Skeletal muscle cell (primary cell): ENCODE measurements at places on chromosomes 12 and 14.

DNA sequence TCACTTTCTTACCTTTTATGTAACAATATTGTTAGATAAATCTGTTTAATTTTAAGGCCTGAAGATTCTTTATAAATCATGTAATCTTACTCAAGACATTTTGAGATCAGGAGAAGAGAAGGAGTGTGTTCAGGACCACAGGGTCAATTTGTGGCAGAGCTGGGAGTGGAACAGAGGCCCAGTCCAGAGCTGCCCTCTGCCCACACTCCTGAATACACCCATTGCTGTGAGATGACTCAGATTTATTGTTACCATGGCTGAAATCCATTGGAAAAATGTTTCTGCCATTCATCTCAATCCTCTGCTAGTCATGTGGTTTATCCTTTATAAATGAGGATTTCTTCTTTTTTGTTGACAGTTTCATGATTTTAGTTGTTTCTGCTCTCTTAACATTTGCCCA lies 100.5 kb upstream of the STXBP6 start:
- DNase-seq: peak; percentile 39

DNA sequence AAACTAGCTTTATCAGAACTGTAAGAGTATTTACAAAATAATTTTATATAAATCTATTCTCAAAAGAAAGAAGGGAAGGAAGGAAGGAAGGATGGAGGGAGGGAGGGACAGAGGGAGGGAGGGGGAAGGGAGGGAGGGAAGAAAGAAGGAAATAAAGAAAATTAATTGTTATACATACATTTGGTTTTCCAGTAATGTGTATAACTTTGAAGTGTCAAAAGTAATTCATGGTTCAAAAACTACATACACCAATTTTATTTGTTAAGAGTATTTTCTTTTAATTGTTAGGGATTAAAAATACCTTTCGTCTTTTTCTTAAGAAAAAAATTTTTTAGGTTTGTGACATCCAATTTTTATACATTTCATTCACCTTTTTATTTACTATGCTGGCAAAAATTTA lies 17.5 kb upstream of the KCNC2 start:
- no peak for DNase-seq

DNA sequence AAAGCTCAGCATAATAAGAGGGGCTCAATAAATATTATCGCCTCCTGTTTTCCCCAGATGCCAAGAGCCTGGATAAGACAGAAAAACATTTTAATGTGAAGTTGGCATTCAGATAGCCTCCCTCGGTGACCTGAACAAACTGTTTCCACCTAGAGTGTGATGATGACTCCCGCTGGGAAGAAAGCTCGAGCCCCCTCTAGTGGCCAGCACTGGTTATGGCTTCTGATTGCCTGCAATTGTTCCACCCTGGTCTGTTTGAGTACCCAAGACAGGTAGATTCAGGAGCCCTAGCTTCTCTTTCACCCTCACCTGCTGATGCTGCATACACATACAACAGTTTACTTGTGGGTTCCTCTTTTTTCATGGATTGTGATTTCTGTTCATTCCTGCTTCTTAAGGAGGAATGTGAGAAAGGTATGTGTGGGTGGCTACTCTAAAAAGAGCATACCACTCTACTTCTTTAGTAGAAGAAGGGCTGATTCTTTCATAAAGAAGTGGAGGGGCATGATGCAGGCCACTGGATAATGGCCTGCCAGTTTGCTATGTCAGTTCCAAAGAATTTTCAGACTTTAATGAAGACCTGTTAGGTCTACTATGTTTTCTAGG lies 6.4 kb downstream of the ERG28 start:
- DNase-seq: no peak

DNA sequence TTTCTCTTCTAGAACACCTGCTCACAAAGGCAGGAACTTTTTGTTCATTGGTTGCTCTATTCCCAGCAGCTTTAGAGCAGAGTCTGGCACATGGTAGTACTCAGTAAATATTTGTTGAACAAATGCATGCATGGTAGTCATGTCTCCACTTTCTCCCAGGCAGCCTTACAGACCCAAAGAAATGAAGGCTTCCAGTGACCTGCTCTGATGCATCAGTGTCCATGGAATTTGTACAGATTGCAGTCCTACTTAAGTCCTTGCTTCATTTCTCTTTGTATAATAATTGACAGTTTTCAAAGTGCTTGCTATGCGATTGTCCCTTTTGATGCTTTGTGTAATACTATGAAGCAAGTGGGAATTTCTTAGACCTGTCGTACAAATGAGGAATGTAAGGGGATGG lies 119.6 kb downstream of the DERA start:
- DNase-seq: no peak

- DNase-seq: no peak
Measured at GRCh38 chr14:63581491-63581890, 38.3 kb upstream of the PPP2R5E start.

- no peak for DNase-seq
Measured at GRCh38 chr12:94754653-94755052, 104.3 kb upstream of the TMCC3 start.

DNA sequence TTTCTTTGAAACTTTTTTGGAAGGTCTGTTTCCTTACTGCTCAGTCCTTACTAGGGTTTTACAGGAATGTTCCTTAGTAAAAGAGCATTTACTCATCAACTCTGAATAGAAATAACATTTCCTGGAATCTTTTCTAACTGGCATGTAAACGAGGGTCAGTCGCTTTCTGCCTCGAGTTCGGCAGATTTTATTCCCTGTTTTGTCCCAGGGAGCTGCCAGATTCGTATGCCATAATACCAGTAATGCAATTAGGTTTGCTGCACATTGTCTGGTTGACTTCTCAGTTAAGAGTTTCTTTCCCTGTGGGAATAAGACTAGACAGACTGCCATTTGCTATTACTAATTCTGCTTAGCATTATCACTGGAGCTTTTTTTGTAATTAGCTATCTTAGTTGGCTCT lies 91.9 kb downstream of the VRK1 start:
- DNase-seq: no peak

DNA sequence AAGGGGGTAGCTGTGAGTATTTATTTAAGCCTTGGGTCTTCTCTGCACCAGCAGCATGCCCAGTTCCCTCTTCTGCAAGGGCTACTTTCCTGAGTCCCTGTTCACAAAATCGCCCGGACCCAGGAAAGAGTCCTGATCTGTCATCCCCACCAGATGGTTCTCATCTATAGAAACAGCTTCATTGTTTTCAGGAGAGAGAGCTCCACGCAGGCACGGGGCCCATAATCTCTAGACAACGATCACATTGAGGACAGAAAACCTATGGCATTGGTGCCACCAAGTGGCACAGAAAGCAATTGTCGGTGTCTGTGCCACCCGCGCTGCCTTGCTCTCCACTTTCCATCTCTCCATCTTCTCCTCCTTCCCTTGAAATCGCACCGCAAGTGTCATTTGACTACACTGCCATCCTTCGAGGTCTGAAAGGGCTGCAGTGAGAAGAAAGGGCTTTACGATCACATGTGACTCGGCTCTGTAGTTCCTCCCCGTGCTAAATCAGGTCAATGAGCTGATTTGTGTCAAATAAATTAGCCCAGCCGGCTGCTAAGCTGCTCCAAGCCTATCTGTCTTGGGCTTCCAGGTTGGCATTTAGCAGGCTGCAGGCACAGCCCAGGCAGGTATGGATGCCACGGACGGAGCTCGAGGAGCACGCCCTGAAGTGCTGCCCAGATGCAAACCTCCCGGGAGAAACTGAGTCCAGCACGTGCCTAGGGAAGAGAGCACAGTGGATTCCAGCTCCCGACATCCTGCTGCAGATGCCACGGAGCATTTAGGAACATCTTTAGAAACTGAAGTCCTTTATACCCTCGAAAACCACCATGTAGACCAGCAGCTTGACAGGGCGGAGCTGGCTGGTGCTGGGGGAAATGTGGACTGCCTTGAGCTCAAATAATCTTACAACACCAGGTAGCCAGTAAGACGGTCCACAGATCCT lies 28.8 kb downstream of the SPRING1 start:
- DNase-seq: no peak

DNA sequence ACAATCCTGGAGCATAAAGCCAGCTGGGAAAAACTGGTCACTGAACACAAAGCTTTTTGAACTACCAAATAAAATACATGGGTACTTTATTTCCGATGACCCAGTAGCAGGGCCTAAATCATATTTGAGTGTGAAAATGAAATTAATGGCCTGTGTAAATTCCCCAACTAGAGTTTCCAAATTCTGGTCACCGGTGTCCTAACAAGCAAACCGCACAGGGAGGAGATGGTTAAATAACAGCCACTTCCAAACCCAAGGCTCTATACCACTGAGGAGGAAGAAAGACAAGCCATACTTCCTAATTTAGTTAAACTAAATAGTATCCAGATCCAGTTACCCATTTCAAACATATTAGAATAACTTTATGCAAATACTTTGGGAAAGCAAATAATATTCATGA lies 40.1 kb upstream of the DUSP6 start:
- DNase-seq: no peak

DNA sequence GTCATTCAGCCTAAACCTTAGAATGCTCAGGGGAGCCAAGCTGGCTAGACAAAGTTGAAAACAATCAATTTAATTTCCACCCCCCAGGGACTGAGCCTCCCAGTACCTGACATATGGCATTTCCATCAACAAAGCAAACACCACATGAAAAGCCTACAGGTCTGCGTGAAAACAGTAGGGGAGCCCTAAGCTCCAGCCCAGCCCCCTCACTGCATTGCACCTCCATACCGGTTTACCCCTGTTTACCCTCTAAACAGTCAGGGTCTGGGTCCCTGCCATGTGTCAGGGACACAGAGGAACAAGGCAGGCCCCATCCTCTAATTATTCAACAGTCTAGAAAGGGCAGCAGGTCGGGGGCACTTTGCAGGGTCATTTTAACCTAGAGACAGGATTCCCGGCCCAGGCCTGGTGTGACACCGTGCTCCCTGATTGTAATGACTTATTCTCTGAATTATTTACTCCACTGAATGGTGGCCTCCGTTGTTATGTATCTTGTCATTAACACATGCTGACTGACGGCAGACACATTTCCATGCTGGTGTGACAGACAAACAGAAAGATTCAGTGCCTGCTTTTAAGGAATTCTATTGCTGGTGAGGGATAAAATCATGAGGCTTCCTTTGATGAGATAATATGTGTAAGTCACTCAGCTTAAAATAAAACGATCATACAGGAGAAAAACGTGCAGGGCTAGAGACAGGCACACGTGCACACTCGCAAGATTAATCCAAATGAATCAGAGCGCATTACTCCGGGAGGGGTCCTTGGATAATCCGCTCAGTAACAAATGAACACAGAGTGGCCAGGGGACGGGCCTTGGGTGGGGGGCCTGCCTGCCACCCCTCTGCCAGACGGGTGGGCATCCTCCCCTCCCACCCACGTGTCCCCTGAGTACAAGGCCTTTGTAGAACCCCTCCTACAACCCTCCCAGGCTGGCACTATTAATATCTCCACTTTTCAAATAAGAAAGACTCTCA lies 23.2 kb downstream of the CCDC88C start:
- no peak for DNase-seq

DNA sequence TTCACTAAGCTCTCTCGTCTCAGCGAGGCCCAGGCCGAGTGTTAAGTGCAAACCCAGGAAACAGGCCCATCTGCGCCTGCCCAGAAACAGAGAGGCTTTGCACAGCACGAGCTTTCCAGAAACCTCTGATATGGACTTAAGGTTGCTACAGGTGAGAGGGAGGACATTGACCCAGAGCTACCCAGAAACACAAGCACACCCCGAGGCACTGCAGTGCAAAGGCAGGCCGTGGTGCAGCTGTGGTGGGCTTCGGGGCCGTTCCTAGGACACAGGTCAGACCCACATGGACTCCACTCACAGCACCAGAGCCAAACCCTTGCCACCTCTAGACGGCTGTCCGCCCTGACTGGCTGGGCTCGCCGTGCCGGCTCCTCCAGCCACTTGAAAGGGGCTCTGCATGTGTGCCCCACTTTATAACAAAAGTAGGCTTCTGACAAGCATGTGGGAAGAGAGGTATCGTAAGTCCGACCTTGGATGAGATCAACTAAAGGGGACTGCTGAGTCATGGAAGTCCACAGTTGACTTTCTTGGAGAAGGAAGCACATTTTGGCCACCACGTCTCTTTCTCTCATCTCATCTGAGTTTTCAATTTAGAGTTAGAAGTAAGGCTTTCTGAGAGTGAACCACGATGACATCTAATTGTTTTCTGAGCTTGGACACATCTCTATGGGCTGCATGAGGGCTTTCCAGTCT lies 38.2 kb downstream of the CACNA2D4 start:
- no peak for DNase-seq

- peak; percentile 5 for DNase-seq
Measured at GRCh38 chr12:132204063-132204792, 60.0 kb downstream of the NOC4L start.

DNA sequence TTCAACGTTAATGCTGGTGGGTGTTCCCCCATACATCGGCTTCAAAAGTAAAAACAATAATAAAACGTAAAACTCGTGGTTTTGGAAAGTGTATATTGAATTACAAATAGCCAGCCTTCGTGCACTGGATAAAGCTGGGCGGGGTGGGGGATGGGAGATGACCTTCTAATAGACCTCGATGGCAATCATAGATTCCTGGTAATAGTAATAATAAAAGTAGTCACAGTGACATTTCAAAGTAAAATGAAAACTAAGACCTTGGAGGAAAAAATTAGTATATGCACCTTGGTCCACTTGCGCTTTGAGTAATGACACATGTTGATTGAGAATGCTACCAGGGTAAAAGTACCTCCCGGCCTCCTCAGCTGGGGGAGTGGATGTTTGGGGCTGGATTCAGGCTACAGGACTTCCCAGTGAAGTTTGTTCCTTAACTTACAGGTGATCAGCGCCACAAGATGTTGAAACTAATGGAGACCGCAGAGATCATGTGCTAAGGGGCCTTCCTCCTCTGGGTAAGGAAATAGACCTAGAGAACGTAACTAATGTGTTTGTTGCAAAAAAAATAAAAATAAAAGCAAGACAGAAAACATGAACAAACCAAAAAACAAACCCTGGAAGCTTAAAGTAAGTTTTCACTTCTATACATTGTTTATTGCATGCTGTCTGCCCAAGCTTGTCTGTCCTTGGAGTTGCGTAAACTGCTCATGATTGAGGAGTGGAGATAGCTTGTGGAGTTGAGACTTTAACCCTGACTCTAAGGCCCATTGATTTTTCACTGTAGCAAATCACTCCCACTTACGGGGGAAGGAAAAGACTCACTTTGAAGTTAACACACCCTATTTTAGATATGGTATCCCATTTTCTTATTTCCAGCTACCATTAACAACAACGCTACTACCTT lies 907 bp upstream of the LRIG3 start:
- DNase-seq: no peak

GRCh38 chr14:26328791-26329190 lies 269.0 kb downstream of the NOVA1 start:
- no peak for DNase-seq

- DNase-seq: no peak
Measured at GRCh38 chr12:105409279-105409678, 78.8 kb downstream of the C12orf75 start.

GRCh38 chr12:111406474-111407376 lies 1.0 kb downstream of the SH2B3 start:
- DNase-seq: no peak

GRCh38 chr12:30877105-30877875 lies 49.3 kb upstream of the TSPAN11 start:
- DNase-seq: no peak

DNA sequence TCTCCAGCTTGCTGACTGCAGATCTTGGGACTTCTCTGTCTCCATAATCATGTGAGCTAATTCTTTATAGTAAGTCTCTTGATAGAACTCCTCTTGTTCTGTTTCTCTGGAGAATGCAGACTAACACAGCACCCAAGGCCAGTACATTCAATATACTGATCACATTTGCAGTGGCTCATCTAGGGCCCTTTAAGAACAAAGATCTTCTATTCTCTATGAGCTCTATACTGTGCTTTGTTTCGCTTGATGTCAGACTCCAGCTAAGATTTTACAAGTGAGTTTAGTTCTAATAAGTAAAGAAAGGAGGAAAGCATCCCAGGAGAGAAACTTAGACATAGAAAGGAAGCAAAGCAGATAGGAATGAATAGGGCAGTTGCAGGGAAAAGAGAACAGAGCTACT lies 69.3 kb upstream of the TMPO start:
- DNase-seq: no peak
